ENCODE measurements at places on chromosomes 6 and 20.

DNA sequence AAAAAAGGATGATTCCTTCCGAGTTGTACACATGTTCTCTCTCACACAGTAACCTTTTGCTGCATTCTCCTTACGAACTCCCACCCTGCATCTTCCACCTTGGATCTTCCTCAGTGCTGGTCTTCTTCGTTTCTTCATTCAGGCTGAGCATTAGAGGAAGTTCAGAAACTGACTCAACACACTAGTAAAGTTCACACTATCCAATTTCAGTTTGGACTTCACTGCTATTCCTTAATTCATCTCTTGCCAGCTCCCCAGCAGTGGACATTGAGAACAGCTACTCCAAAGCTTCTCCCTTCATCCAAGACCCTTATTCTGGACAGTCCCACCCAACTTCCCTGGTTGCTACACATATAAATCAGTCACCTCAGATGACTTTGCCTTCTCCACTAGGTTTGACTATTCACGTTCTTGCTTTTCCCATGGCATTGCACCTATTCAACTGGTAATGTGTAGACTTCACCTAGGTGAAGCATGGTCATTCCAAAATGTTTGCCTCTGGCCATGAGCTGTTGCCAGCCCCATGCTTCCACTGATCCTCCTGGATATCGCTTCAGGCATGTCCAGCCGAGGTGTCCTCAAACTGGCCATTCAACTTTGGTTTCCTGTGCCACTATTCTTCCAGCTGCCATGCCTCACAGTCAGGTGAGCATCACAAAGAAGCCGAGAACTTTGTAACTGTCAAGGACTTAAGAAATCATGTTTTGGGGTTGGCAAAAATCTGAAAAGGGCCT lies 103.9 kb upstream of the EMILIN3 start:
- no peak for DNase-seq

DNA sequence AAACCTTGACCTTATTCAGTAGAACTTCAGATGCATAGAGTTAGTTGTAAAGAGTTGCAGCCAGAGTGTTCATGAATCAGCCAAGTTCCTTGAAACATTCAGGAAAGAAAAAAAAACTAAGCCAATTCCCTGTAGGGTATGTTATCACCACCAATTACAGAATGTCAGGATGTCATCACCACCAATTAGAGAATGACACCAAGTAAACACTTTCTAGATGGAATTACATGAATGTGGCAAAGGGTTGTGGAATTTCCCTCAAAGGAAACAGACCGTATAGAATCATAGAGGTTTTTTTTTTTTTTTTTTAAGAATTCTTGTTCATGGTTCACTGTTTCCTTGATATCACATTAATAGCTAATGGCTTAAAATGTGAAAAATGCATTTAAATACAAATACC lies 472.1 kb upstream of the RNF217 start:
- DNase-seq, result no peak

DNA sequence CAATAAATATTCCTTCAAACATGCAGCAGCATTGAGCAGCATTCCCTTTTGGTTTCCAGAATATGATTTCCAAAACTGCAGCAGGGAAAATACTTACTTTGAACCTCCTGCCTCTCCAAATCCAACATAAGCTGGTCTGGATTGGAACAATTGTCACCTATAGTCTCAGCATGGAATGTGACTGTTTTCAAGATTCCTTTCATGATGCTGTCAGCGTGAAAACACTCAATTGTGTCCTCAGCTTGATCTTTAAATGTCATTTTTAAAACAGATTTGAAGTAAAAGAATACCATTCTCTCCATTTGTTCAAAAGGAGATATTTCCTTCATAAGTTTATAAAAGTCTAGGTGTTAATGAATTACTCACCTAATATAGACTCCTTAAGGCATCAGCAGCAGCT lies 993.9 kb downstream of the EYS start:
- no peak for DNase-seq

DNA sequence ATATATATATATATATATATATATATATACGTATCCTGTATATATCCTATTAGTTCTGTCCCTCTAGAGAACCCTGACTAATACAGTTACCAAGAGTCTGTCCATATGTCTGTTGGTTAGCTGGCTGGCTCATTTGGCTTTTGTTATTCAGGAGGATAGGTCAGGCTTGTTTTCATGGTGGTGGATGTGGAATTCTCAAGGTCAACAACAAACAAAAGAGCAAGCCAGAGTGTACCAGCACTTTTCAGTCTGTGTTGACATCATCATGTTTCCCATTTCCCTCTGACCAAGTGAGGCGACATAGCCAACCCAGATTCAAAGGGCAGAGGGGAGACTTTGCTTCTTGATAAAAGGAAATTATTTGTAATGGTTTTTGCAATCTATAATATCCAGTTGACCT lies 88.5 kb upstream of the PTCHD4 start:
- no peak for DNase-seq

GRCh38 chr6:85401186-85402021 lies 48.5 kb upstream of the NT5E start:
- no peak for DNase-seq

GRCh38 chr20:40802886-40803285 lies 113.8 kb upstream of the MAFB start:
- DNase-seq, result no peak

GRCh38 chr6:166586424-166587156 lies at the start of gene RAMACL:
Gene RAMACL, minus strand, starts transcription at chr6:166586678. Its CDS starts 201 bp downstream, at chr6:166586477.
- no peak for DNase-seq

DNA sequence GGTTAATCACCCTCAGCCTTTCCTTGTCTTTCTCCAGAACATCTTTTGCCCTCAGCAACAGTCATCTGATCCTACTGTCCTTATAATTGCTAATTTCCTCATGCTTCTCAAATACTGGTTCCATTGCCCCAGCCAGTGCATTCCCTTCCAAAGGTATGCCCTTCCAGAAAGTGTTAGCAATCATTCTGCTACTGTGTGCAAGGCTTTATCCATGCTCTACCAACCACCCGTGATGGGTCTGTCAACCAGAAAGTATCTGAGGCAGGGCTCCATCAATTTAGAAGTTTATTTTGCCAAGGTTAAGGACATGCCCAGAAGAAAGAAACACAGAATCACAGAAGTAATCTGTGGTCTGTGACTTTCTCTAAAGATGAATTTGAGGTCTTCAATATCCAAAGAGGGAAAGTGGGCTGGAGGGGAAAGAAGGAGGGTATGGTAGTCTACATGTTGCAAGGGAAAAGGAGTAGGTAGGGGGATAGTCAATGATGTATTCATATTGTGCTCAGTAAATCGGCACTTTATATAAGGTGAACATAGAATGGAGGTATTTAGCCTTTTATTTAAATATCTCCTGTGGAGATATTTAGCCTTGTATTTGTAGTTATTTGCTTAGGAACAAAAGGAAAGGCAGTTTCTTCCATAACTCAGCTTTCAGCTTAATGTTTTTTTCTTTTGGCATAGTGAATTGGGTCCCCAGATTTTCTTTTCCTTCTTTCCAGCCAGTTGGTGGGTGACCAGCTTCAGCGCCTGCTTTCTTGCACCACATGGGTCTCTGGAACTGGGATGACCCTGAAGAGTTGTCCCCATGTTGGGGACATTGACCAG lies 35.2 kb upstream of the PAQR8 start:
- no peak for DNase-seq

GRCh38 chr6:169723991-169724493 lies 258 bp downstream of the PHF10 start:
- DNase-seq, result no peak

- DNase-seq, result no peak
Measured at GRCh38 chr6:81892891-81893290, 140.4 kb upstream of the TENT5A start.

DNA sequence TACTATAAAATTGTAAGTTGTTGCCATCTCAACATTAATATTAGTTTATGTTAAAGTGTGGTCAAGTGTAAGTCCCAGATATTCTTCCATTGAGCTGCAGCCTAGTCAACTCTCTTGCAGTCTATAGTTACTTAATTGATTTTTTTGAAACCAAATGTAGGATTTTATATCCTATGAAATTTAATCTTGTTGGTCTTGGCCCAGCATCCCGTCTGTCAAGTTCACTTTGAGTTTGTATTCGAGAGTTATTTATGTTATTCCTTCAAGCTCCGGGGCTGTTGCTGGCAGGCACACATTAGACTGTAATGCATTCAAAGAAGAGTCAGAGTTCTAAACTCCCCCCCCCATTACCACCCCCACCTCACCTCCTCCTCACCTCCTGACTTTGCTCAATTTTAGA lies 71.0 kb upstream of the SPACA1 start:
- no peak for DNase-seq

GRCh38 chr6:22828179-22829062 lies 259.1 kb downstream of the HDGFL1 start:
- peak; percentile 80 for DNase-seq

- DNase-seq, result no peak
Measured at GRCh38 chr20:258269-258858, 840 bp downstream of the DEFB132 start.

DNA sequence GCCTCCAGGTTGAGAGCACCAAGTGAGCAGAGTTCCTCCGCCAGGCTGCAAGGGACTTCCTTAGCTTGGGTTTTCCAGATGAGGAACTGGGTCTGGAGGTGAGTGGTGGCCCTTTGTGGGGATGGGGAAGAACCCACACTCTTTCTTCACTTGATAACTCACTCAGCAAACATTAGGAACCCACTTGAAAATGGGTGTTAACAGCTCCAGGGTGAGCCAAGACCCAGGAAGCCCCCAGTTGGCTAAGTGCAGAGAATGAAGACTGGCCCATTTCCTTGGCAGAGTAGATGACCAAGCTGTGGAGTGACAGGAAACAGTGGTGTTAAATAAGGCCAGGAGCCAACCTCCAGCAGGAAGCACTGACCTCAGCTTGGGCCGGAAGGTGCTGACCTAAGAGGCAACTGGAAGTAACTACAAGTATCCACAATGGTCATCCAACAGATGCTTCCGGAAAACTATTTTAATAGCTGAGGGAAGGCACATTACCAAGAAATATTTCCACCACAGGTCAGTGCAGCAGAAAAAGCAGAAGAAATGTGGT lies 22.7 kb downstream of the MRPL14 start:
- no peak for DNase-seq

GRCh38 chr6:75551367-75551952 lies 50.2 kb upstream of the SENP6 start:
- no peak for DNase-seq

DNA sequence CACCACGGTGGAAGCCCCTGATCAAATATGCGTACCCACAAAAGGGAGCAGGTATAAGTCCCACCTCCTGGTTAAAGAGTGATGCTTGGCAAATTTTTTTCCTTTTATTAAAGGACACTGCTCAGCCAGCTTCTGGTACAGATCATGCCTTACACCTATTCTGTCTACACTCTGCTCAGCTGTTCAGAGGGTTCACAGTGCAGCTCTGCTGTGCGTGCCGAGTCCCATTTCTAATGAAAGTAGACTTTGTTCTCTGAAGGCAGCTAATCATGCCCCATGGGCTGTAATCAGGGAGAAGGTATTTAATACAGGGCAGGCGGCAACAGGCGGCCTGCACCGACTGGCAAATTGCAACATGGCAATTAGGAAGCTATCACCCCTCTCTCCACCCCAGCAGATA lies 16.3 kb downstream of the LRRC73 start:
- DNase-seq, result no peak

GRCh38 chr6:114862819-114863218 lies 520.0 kb upstream of the HS3ST5 start:
- no peak for DNase-seq

DNA sequence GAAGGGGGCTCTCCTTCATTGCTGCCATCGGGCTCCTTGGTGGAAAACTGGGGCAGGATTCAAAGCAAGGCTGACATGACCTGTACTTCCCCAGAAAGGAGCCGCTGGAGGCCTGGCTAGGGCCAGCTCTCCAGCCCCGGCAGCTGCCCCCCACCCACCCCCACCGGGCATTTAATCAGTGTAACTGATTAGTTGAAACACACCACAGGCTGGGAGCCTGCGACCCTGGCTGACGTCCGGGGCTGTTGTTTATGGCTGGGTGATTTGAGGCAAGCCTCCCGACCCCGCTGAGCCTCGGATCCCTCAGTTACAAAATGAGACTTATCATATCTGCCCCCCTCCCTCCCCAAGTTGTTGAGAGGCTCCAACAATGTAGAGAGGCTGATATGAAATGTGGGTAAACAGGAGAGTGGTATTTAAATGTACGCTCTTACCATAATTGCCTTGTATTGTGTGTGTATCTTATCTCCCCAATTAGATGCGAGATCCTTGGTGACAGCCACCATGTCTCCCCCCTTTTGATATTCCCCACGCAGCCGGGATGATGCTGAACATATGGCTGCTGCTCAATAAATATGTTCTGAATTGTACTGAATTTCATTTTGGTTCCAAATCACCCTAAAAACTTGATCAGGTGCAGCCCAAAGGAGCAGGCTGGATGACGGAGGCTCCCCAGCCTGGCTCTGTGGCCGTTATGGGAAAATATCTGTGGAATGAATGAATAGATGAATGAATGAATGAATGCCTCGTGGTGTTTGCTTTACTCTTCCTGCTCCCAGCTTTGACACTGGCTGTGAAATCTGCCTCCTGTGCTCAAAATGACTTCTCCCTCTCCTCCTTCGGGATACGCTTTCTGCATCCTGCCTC lies 31.8 kb upstream of the APCDD1L start:
- no peak for DNase-seq

GRCh38 chr20:46975976-46976375 lies 81.3 kb downstream of the EYA2 start:
- DNase-seq, result no peak

- no peak for DNase-seq
Measured at GRCh38 chr6:165616116-165616515, 46.9 kb downstream of the PDE10A start.

GRCh38 chr6:3789896-3790558 lies 38.5 kb upstream of the PXDC1 start:
- DNase-seq, result no peak

GRCh38 chr6:47161176-47161687 lies 119.1 kb upstream of the ADGRF1 start:
- DNase-seq, result no peak

DNA sequence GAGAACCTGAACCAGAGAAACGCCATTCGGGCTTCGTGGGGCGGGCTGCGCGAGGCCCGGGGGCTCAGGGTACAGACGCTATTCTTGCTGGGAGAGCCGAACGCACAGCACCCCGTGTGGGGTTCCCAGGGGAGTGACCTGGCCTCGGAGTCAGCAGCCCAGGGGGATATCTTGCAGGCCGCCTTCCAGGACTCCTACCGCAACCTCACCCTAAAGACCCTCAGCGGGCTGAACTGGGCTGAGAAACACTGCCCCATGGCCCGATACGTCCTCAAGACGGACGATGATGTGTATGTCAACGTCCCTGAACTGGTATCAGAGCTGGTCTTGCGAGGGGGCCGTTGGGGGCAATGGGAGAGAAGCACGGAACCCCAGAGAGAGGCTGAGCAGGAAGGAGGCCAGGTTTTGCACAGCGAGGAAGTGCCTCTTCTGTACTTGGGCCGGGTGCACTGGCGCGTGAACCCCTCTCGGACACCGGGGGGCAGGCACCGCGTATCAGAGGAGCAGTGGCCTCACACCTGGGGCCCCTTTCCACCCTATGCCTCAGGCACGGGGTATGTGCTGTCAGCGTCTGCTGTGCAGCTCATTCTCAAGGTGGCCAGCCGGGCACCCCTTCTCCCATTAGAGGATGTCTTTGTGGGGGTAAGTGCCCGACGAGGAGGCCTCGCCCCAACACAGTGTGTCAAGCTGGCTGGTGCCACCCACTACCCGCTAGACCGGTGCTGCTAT lies 904 bp downstream of the B3GALT4 start:
- DNase-seq, result no peak

Data from AG04450 (cell line).